Osteoblast (primary cell): ENCODE measurements at places on chromosomes 4 and X. TPM values are rescaled to one million over a fixed set of nuclear protein-coding genes. Genes with fewer than 3 reads are reported as not detected.

DNA sequence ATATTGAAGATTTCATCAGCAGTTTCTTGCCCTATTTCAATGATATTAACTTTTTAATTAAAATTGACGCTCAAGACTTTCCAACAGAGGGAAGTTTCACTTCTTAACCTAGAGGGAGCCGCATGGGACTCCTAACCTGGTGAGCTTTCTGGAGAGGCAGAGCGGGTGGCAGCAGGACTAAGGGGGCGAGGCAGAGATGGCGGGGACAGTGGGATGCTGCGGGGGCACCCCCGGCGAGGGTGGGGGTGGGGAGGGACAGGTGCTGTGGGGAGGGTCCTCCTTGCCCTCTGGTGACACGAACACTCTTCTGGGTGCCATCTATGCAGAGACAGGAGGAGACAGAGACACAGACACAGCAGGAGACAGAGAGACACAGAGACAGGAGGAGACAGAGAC, 104.4 kb downstream of the ADRA2C start:
- no peaks in the 10 kb centered on the region for H3K36me3 ChIP-seq
- no peak overlapping the region for H3K4me3 ChIP-seq
- H3K27me3 ChIP-seq = peaks cover 47% of the 10 kb centered on the region
- H3K4me1 ChIP-seq = no peaks in the 10 kb centered on the region
- H3K27ac ChIP-seq = no peak overlapping the region

DNA sequence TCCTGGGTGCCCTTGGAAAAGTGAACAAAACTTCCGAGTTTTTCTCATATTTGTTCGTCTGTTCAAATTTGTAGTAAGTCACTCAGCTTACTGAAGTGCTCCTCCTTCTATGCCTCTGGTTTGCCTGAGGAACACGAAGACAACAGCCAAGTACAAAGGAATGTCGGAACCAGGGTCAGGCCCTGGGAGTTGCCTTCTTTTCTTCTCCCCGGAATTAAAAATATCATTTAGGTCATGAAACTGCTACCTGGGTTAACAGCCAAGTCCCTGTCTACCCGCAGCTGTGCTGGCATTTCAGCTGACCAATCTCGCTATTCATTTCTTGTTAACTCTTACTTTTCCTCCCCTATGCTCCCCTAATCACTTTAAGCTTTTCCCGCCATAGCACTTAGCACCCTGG, 137.6 kb upstream of the TEX13D start:
- H3K4me1 ChIP-seq = no peaks in the 10 kb centered on the region
- no peaks in the 10 kb centered on the region for H3K27me3 ChIP-seq
- DNase-seq = no peak
- H3K27ac ChIP-seq = no peak overlapping the region

DNA sequence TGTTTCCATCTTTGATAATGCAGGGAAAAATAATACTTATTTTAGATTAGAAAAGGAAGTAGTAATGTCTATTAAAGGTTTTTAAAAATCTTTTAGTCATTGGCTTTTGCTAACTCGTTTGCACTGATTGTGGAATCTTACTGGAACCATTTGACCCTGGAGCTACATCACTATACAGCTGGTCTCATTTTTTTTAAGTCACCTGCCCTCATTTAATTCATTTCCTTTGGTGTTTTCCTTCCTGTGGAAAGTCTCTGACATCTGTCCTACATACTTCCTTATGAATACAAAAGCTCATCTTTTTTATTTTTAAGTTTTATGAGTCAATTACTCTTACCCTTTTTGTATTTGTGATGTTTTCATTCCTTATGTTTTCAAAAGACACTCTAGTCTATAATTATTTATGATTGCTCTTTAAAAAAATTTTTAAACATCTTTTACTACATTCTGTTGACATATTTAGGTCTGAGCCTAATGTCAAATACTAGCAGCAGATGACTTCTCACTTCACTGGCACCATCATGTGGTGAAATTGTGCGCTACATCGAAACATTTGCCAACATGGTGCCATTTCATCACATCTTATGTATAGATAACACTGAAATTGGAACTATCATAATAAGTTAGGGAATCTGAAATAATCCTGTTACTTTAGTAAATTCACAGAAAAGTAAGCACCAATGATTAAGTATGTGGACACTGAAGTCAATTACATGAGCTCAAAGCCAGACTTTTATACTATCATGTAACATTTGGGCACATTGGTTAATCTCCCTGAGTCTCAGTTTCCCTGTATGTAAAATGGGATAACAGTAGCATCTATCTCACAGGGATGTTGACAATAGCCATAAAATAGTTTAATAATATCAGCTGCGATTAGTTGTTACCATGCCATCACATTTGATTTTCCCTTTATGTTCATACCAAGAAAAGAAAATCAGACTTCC, 9.4 kb upstream of the MMAA start:
- no peak overlapping the region for H3K27ac ChIP-seq
- no peak overlapping the region for H3K4me3 ChIP-seq
- no peaks in the 10 kb centered on the region for H3K36me3 ChIP-seq
- DNase-seq = no peak
- H3K4me1 ChIP-seq = no peaks in the 10 kb centered on the region

- H3K27ac ChIP-seq = no peak overlapping the region
- H3K27me3 ChIP-seq = no peaks in the 10 kb centered on the region
- no peaks in the 10 kb centered on the region for H3K36me3 ChIP-seq
- H3K4me3 ChIP-seq = no peak overlapping the region
These were observed 78.2 kb upstream of the TMEM150C start for GRCh38 chr4:82639971-82640370.

DNA sequence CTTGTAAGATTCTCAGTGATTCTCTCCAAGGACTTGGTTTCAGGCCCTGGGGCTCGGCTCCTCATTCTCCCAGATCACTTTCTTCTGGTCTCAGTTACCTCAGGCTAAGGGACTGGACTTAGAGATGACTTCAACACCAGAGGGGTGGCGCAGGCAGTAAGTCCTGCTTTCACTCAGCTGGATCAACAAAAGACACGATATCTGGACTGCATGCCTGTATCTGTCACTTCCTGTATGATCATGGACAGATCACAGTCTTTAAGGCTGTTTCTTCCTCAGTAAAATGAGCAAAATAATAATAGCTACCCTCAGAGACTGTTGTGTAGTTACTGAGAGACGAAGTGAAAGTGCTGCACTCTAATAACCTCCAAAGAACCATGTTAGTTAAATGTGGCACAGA, 19.5 kb upstream of the CXCR3 start:
- peak overlapping the region; percentile 7 for H3K4me3 ChIP-seq
- peaks cover 3% of the 10 kb centered on the region for H3K27me3 ChIP-seq
- peak; percentile 80 for DNase-seq
- H3K4me1 ChIP-seq = peaks cover 13% of the 10 kb centered on the region
- H3K36me3 ChIP-seq = no peaks in the 10 kb centered on the region
- H3K27ac ChIP-seq = no peak overlapping the region

DNA sequence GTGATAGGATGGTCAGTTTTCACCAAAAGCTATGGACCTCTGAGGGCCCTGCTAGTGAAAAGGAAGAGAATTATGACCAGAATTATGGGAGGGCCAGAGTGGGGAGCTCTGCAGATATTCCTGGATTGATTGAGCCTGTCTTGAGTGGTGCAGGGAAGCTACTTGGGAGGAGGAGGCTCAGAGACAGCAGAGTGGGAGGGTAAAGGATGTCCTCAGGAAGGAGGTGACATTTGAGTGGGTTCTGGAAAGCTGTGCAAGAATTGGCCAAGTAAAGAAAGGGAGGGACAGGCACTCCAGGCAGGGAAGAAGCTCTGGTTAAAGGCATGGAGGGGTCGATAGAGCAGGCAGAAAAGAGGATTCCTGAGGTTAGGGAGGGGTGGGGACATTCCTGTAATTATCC, 24.1 kb downstream of the RNF4 start:
- H3K4me1 ChIP-seq = peaks cover 16% of the 10 kb centered on the region
- H3K27ac ChIP-seq = no peak overlapping the region
- H3K36me3 ChIP-seq = peaks cover 51% of the 10 kb centered on the region
- no peak overlapping the region for H3K4me3 ChIP-seq
- H3K27me3 ChIP-seq = no peaks in the 10 kb centered on the region
- DNase-seq = no peak

GRCh38 chrX:79325263-79325958, 41.7 kb downstream of the ITM2A start:
- H3K4me3 ChIP-seq = no peak overlapping the region
- no peaks in the 10 kb centered on the region for H3K4me1 ChIP-seq
- H3K36me3 ChIP-seq = no peaks in the 10 kb centered on the region
- no peak overlapping the region for H3K27ac ChIP-seq

- H3K4me3 ChIP-seq = no peak overlapping the region
- H3K27me3 ChIP-seq = no peaks in the 10 kb centered on the region
- H3K27ac ChIP-seq = no peak overlapping the region
- DNase-seq = no peak
These were observed 323.6 kb downstream of the NR3C2 start for GRCh38 chr4:148118633-148119032.

HNRNPD gene
- 19.2 and 19.4 TPM in 2 replicates for total RNA-seq
